ENCODE measurements at places on chromosomes 5 and 9.
A peak's percentile ranks its signal among the peaks of the same experiment; 100 is the strongest.

- DNase-seq, result no peak
These were observed 26.2 kb downstream of the TYRP1 start for GRCh38 chr9:12719431-12719830.

DNA sequence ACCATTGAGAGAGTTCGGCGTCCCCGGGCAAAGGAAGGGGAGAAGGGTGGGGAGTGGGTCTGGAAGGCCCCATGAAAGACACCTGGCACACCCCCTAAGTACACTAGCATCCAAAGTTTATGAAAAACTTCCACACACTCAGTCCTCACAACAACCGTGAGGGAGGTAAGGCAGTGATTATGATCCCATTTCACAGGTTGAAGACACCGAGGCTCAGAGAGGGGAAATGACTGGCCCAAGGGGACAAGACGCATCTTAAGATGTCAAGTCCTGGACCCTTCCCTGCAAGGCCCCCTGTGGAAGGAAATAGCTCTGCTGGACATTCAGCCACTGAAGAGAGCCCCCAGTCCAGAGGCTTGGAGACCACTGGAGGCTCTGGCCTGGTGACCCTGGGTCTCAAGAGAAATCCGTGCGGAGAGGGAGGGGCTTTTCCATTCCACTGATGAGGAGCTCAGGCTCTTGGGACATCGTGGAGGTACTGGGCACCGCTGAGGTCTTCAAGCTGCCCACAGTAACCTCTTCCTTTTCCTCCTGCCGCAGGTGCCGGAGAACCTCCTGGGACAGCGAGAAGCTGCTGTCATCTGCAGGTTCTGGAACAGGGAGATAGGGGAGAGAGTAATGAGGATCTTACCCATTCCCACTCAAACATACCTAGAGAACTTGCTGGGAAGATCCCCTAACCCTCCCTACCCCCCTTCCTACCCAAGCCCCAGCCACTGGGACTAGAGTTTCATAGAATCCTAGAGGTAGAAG lies 5.2 kb downstream of the SMIM33 start:
- DNase-seq, result no peak

DNA sequence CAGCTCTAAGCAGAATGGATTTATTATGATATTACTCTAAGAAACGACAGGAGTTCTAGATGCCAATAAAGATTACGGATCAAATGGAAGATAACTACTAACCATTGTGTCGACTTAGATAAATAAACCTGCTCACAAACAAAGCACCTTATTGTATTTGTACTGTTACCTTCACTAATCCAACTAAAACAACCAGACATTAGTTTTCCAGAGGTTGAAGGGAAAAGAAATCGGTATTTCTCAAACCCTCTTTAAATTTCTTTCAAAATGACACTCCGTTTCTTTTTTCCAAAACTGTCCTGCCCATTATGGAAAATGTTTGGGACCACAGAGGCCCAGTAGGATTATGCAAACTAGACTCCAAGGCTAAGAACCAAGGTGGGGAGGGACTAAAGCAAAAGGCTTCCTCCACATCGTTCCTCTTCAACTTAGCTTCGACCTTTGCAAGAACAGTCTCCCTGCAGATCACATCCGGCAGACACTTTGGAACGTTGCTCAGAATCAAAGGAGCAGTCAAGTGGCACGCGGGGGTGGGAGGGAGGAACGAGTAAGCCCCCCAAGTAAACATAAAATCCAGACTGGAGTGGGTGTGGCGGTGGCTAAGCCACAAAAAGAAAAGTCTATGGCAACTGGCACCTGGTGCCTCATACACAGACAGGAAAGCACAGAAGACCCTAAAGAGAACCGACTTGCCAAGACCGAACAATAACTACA lies 2.7 kb downstream of the MLLT3 start:
- DNase-seq, result no peak

DNA sequence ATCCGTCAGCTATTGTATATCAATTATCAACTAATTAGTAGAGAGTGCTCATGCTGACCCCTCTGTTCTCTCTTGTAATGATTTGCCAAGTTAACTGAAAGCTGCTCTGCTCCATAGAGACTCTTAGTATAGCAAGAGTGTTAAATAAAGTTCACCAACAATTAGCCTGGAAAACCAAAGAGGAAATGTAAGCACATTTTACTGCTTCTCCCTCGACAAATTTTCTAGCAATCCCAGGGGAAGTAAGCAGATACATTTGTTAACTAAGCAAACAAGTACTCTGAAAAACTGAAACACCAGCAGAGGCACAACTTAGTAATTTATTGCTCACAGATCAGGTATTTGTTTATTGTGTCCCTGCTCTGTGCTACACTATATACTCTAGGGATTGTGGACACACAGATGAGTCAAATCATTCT lies 162.2 kb downstream of the GLIS3 start:
- DNase-seq, result no peak

DNA sequence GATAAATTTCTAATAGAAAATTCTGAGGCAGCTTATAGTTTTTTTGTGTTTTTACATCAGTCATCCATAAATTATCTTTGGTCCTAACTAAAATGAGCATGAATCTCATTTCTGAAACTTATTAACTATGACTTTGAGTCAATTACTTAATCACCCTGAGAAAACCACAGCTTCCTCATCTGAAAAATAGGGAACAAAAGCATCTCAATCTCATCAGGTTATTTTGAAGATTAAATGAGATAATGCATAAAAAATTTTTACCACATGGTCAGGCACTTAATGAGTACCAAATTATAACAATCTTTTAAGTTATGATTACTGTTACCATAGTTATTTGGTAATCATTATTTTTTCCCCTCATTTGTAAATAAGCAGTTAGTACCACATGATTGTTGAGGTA lies 279.1 kb downstream of the MAST4 start:
- peak; percentile 64 for DNase-seq

DNA sequence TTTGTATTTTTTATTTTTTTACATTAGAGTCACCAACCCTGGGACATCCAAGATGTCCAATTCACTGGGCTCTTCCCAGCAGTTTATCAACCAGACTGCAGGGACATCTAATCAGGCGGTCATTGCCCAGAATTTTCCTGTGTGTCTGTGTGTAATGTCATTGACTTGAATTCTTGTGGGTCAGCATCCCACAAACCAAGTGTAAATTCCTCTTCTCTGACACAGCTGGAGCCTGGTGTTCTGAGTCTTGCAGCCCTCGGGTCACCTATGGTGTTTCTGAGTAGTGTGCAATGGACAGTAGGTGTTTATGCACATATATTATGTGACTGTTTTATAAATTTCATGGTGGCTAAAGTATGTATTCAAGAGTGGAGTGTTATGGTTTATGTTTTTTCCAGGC lies 815.7 kb downstream of the SEMA5A start:
- no peak for DNase-seq

GRCh38 chr9:115211413-115212124 lies 93.6 kb upstream of the TNC start:
- no peak for DNase-seq

DNA sequence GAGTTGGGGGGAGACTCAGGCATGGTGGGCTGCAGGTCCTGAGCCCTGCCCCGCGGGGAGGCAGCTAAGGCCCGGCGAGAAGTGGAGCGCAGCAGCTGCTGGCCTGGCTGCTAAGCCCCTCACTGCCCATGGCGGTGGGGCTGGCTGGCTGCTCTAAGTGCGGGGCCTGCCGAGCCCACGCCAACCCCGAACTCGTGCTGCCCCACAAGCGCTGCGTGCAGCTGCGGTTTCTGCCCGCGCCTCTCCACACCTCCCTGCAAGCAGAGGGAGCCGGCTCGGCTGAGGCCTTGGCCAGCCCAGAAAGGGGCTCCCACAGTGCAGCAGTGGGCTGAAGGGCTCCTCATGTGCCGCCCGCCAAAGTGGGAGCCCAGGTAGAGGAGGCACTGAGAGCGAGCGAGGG lies 1355.1 kb upstream of the WWC1 start:
- DNase-seq, result no peak

DNA sequence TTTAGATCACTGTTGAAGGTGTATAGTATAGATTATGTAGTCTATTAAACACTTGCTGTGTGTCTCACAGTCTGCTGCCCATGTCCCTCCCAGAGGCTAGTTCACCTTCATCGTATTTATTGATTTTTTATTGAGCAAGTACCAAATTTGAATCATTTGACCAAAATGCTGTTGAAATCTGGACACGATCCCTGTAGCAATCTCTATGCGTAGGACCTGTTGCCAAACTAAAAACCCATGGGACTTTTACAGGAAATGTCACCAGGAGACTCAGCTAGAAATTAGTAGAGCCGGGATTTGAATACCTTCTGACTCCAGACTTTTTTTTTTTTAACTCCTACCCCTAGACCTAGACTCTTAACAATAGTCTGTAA lies 17.5 kb downstream of the SLC31A1 start:
- DNase-seq, result peak; percentile 75

DNA sequence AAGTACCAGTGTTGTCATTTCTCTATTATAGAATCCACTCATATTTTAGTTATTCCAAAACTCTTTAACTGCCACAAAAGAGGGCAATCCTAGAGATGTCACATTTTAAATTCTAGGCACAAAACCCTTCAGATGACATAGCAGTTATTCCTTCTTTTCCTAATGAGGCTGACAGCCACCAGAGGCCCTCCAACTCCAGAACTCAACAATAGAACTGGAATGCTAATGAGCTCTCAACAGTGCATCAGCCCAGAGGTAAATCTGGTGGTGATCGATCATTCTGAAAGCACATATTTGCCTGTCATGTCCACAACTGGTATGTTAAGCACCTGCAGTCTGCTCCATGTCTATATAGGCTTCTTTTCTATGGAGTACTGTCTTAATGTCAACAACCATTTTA lies 40.2 kb upstream of the RAB3C start:
- no peak for DNase-seq

DNA sequence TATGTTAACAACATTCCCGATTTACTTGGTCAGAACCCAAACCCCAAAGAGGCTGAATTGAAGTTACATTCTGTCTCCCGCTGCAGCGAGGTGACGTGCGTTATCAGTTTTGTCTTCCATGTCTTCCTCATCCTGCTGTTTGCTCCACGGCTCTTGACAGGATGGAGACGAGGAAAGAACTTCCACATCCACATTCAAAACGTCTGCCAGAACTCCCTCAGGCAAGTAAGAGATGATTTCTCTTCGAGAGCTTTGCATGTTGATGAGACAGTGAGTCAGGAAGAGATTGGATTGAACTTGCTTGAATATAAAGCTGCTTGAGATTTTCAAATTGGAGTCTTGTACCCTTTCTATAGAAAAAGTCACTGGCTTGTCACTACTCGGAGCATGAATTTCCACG lies 242.6 kb downstream of the AUH start:
- no peak for DNase-seq

DNA sequence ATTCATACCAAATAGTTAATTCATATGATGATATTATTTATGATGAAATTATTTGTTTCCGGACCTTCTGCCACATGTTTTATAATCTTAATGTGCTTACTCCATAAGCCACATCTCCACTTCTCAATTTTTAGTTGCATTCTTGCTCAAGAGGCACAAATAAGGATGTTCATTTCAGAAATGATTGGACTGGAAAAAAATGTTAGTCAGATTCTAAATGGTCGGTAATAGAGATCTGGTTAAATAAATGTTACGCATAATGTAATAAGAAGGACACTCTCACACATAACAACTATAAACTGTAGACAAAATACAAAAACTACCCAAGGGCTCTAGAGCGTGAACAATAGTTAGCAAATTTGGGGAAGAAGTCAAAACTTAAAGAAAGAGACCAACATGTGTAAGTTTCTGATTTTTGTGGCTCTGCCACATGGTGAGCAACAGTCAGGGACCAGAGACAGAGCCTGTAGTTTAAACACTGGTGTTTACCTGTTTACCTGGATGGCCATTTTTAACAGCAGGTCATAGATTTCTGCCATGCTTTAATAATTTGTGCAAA lies 554.3 kb upstream of the CLINT1 start:
- DNase-seq, result peak; percentile 92

DNA sequence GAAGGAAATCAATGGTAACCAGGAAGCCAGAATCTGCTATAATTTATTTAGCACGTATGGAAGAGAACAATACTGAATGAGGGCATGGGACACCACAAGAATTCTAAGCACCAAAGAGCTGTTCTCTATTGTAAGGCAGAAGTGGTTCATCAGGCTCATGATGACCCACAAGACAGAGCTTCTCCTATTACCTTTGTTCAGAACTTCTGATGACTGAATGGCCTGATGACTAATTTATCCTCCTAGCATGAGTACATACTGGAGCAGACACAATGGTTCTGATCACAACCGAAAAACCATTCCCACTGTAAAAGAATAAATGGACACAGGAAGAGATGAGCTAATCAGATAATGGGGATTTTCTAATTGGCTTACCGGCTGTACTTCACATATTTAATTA lies 329.8 kb upstream of the PDE4D start:
- peak; percentile 27 for DNase-seq

DNA sequence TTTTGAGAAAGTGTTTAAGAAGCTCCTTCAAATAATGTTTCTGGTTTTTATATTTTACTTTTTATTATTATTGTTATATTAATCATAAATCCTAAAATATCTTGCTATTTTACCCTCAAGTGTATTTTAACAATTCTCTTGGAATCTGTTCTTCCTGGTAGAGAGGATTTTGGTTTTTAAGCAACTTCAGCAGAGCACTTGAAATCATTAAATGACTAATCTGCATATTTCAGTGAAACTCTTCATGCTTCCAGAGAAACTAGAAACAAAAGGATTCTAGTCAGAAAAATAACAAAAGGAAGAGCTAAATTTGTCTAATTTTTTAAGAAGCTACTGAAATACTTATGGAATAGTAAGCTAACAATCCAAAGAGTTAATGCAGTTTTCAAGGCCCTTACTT lies 1057.3 kb downstream of the TLE1 start:
- no peak for DNase-seq

- DNase-seq, result no peak
These were observed 670 bp upstream of the FBP1 start for GRCh38 chr9:94639999-94640376.

DNA sequence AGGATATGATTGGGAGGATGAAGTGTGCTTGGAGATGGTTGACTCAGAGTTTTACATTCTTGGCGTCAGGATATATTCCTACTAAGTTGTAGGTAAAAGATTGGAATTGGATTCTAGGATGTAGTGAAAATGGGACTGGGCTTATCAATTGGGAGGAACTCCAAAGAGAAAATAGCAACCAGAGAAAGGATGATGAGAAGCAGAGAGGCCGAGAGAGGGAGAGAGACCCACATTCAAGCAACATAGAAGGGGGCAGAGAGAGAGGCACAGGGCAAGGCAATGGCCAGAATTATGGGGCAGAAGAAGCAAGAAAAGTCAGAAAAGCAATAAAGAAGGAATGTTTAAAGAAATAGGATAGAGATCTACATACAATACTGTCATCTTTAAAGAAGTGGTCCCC lies 217.9 kb upstream of the ACTBL2 start:
- no peak for DNase-seq

GRCh38 chr5:125190232-125191087 lies 444.0 kb upstream of the ZNF608 start:
- no peak for DNase-seq

DNA sequence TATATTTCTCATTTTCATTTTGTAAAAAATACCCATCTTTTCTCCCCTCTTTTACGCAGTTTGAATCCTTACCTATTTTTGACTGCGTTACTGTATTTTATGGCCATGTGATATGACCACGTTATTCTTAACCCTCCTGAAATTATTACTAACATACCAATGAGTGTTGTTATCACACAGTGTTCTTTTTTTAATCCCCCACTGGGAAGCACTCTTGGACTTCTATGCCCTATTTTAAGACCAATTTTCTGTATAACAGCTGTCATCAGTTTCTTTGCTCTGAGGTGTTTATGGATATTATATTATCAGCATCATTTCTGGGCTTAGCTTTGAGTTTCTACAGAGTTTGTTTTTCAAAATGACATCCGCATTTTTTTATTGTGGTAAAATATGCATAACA lies 71.1 kb downstream of the CFAP95 start:
- no peak for DNase-seq

All from inflammatory macrophage treated with lipopolysaccharide for 4 hours (primary cell).